Activated CD4-positive, alpha-beta memory T cell treated with anti-CD3 and anti-CD28 coated beads for 36 hours (primary cell): ENCODE measurements at places on chromosomes 16 and 17.

GRCh38 chr17:7139400-7139799 is 24.8 kb upstream of the ASGR2 start:
- no peak for DNase-seq

GRCh38 chr16:47750371-47750770 is 289.2 kb downstream of the PHKB start:
- DNase-seq, result no peak

DNA sequence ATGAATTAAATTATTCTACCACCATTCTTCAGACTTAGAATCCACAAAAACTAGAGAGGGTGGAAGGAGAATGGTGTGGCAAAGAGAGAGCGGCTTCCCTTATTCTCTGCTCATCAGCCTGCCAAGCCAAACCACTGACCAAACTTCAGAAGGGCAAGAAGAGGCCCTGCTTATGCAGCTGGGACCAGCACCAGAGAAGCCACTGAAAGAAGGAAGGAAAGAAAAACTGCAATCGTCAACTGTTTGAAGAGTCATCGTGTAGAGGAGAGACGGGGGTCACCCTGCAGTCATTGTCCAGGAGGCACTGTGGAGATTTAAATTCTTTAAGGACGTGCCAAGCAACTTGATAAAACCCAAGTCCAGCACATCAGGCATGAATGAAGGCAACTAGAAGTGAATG is 15.6 kb downstream of the PMP22 start:
- no peak for DNase-seq

DNA sequence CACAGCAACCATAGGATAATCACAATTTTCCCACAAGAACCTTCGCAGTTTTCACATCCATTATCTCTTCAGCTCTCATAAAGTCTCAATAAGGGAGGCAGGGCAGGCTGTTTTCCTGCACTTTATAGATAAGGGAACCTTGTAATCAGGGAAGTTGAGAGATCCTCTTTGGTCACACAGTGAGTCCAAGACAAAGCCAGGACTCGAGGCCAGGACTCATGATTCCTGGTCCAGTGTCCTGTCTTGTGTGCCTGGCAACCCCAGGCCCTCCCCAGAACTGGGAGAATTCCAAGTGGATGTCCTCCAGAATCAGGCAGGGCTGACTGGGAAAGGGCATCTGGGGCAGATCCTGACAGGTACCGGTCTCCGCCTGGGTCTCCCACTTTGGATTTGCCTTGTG is 23.1 kb upstream of the PHF12 start:
- DNase-seq, result no peak

GRCh38 chr17:29744121-29744520 is 121.4 kb upstream of the CORO6 start:
- no peak for DNase-seq

- DNase-seq, result peak; percentile 73
Measured at GRCh38 chr16:4506450-4506849, 30.3 kb downstream of the HMOX2 start.

- DNase-seq, result no peak
Measured at GRCh38 chr17:7443499-7444485, 1.1 kb upstream of the CHRNB1 start.

- DNase-seq, result no peak
Measured at GRCh38 chr16:86259499-86259898, 250.8 kb upstream of the FOXF1 start.

DNA sequence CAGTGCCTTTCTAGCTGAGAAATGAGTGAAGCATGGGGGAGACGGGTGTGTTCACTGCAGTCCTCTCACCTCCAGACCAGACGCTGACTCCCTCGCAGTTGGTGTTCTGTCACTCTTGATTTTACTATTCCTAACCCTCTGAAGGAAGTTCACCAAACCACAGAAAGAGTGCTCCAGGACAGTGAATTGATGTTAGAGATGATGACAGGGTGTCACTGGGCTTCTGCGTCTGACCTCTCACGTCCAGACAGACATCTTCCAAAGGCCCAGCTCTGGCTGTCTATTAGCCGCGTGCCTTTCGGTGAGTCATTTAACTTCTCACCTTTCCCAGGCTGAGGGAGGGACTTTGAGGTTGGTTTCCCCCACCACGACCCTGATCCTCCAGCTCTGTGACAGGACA is 8.2 kb downstream of the CRAMP1 start:
- peak; percentile 37 for DNase-seq

DNA sequence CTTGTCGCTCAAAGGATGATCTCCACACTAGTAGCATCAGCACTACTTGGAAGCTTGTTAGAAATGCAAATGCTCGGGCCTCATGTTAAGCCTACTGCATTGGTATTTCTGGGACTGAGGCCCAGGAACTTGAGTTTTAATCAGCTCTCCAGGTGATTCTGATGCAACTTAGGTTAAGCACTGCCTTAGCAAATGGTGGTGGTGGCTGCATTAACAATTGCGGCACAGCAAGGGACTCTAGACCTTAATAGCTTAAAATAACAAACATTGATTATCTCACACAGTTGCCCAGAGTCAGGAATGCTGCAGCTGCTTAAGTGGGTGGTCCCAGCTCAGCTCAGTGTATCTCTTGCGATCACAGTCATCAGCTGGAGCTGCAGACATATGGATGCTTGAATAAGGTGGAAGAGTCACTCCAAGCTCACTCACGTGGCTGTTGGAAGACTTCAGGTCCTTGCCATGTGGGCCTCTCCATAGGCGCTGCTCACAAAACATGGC is 25.8 kb downstream of the HS3ST3A1 start:
- DNase-seq, result no peak

- peak; percentile 16 for DNase-seq
Measured at GRCh38 chr16:69017036-69017783, 88.2 kb upstream of the HAS3 start.

DNA sequence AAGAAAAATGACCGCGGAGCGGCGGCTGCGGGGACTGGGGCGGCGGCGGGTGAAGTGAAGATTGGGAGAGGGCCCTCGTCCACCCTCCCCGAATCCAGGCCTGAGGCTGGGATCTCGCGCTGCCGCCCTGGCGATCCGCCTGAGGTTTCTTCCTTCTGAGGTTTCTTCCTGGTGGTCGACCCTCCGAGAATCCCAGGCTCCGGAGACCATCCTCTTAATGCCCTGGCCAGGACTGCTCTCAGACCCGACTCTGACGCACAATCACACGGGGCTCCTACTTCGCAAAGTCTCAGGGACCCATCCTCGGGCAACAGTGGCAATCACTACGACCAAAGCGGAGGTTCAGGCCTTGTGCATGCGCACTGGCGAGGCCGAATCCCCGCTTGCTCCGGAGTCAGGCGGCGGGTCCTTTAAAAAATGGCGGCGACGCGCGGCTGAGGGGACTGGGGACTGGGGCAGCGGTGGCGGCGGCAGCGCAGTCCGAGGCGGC is 18.0 kb upstream of the KCNJ18 start:
- no peak for DNase-seq

- DNase-seq, result no peak
Measured at GRCh38 chr16:24074574-24074973, 181.6 kb upstream of the CACNG3 start.

- no peak for DNase-seq
Measured at GRCh38 chr17:49022391-49022941, 25.3 kb downstream of the IGF2BP1 start.

DNA sequence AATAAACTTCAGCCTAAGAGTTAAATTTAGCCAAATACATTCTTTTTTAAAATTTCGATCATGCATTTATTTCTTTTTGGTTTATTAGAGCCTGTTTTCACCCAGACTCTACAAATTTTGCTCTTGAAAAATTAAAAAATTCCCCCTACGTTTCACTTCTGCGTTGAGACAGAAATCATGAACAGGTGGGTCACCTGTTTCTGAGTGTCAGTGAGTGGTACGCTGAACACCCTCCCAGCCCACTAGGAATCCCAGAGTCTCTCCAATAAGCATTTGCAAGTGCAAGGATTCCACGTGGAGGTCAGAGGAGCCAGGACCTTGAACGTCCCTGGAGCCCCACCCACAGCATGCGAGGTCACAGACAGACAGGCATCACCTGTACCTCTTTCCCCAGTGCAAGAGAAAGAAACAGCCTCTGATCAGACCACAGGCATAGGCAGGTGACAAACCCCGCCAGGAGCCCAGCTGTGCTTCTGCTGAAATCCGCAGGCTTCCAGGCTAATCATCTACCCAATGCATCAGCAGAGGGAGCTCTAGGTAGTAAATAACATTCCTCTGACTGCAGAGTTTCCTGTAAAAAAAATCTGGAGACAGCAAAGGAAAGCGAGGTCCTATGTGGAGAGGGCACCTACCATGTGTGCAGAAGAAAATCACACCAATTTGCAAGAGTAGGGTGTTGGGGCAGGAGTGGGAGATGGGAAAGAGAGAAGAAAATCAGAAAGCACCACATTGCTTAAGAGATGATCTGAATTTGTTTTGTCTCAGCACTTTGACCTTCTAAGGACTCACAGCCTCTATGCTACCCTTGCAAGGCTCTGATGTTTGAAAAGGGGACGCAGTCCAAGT is 5.9 kb upstream of the XYLT1 start:
- DNase-seq, result peak; percentile 53

DNA sequence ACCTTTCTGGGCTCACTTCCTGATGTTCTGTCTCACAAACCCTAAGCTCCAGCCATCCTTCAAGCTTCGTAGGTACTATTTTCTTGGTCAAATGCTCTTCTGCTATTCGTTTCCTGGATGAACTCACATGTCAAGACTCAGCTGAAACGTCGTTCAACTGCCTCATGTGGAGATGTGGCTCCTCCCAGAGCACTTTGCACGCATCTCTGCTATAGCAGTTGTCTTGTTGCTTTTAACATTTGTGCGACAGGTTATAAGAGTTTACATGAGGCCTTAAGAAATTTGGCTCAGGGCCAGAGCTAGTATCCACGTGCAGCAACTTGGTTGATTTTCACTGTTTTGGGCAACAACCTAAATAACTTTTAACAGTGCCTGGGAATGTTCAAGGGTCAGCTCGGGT is 2.8 kb upstream of the KRT40 start:
- no peak for DNase-seq

DNA sequence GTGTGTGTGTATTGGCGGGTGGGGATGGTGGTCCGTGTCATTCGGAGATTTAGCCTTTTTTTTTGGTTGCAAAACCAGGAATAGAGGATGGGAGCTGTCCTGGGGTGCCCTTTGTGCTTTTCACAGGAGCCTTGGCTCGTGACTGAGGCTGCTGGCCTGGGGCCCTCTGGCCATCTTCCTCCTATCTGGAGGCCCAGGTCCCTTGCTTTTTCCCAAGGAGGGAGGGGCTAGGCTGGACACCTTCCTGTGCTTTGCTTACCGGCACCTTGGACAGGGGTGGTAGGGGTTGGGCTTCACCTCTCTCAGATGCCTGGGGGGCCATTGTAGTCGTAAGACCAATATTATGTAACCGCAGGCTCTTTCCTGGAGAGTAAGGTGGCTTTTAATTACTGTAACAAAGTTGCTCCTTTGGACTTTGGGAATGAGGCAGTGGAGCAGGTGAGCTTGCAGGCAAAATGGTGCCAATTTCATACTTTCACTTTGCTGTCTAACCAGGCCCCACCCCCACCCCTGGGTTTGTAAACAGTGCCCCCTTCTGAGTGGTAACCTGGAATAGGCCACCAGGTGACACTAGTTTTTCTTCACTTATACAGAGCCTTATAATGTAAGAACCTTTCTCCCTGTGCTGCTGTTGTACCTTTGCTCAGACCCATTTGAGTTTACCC is 1.2 kb downstream of the DYNLL2 start:
- DNase-seq, result peak; percentile 70

DNA sequence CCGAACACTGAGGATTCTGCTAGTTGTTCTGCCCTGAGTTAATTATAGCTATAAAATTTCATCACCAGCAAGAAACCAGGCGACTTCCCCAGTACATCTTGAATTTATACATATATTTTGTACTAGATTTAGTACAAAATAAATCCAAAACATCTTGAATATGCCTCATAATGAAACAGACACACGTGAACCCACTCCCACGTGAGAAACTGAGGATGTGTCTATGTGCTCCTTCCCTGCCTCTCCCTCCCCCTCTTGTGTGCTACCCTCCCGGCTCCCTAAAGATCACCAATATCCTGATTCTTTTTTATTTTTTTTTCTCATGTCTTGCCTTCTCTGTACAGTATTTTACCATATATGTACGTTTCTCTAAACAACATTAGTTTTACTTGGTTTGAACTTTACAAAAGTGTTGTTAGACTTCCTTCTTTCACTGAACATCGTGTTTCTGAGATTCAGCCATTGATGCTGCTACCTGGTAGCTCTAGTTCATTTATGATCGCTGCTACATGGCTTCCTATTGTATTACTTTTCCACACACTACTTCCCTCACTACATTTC is 1.1 kb upstream of the LCMT1 start:
- peak; percentile 72 for DNase-seq

GRCh38 chr17:18859256-18859655 is 1.3 kb downstream of the PRPSAP2 start:
- DNase-seq, result no peak

- no peak for DNase-seq
Measured at GRCh38 chr16:50591800-50592771, 43.9 kb downstream of the NKD1 start.

- DNase-seq, result no peak
Measured at GRCh38 chr17:80926591-80927250, 64.9 kb upstream of the CHMP6 start.

DNA sequence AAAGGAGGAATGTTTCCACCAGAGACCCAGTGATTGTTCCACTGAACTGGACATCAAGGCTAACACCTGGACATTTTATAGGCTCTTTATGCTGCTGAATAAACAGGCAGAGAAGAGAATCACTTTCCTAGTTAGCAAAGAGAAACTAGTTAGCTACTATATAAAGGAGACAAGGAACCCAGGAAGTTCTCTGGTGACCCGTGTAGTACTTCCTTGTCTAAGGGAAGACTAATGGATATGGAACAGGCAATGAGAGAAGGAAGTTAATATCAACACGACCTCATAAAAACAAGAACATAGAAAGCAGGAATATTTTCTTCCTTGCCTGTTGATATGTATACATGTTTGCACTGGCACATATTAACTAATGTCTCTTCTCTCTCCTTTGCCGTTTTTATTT is 30.8 kb upstream of the RPL38 start:
- DNase-seq, result no peak

DNA sequence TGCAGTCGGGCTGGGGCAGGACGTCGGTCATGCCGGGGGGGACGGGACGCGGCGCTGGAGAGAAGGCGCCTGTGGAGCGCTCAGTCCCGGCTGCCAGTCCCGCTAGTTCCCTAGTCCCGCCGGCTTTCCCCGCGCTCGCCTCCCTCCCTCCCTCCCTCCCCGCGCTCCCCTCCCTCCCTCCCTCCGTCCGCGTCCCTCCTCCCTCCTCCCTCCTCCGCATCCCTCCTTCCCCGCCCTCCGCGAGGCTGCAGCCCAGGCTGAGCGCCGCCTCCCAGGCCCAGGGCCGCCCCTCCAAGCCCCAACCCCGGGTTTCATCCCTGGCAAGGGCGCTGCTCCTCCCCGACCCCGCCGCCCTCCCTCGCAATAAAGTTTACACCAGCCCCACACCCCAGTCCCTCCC is 34.8 kb downstream of the TIMM22 start:
- no peak for DNase-seq

GRCh38 chr16:12536412-12536746 is 267.3 kb downstream of the CPPED1 start:
- no peak for DNase-seq

GRCh38 chr17:10666906-10667305 is 9.8 kb upstream of the MYH3 start:
- DNase-seq, result no peak

- DNase-seq, result no peak
Measured at GRCh38 chr17:76414334-76415295, 30.2 kb downstream of the SPHK1 start.
